CD4-positive, alpha-beta T cell treated with Interleukin-1 beta for 1 hour (primary cell): ENCODE measurements at places on chromosomes 11 and 22.

DNA sequence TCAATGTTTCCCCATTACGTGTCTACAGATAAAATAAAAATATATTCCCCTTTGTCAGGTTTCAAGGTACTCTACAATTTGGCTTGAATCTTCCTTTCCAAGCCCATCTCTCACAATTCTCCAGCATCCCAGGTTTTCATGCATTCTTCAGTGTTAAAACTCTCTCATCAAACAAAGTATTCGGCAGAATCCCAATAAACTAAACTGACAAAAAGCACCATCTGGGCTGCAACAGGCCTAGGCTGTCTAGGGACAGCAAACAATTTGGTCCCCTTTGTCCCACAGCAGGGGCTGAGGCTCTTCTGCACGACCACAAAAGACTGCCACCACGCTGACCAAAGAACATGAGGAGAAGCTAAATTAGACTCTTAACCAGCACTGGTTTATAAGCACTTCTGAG lies 159.4 kb downstream of the CADM1 start:
- DNase-seq = no peak

- no peak for DNase-seq
Observed at GRCh38 chr11:2260491-2261364, 9.7 kb downstream of the ASCL2 start.

DNA sequence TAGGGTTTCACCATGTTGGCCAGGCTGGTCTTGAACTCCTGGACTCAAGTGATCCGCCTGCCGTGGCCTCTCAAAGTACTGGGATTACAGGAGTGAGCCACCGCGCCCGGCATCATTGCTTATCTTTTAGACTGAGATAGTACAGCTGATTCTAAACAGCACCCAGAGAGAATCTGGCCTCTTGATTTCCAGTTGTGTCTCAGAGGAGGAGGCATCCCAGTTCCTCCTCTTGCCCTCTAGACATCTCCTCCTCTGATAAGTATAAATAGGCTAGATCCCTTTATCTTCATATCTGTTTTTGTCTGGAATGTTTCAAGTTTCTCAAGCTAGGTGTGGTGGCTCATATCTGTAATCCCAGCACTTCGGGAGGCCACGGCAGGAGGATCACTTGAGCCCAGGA lies 7.0 kb downstream of the MARK2 start:
- DNase-seq = no peak

- DNase-seq = no peak
Observed at GRCh38 chr11:69515271-69516245, 34.1 kb downstream of the LINC01488 start.

GRCh38 chr22:49470741-49471503 lies 356.8 kb downstream of the BRD1 start:
- DNase-seq = no peak

- no peak for DNase-seq
Observed at GRCh38 chr22:31578171-31578570, 81.8 kb downstream of the SFI1 start.

DNA sequence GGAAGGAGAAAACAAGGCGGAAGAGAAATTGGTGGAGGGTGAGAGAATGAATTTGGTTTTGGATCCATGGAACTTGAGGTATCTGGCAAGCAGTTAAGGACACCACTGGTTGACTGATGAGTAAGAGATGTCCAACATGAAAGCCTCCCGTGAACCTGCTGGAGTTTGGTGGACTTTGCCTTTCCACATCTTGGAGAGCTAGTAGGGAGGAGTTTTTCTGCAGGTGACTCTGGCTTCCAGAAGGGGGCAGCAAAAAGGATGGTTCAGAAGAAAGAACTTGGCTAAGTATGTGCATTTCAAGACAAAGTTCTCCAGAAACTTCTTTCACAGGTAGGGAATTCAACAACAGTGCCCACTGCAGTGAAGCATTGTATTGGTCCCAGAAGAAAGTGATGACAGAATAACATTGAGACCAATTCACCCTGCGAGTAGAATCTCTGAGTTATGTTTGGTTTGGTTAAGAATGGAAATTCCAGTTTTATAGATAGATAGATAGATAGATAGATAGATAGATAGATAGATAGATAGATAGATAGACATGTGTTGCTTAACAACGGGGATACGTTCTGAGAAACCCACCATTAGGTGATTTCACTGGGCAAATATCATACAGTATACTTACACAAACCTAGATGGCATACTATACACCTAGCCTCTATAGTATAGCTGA lies 28.5 kb downstream of the DCDC1 start:
- DNase-seq = no peak

GRCh38 chr11:116342148-116342547 lies 430.6 kb downstream of the BUD13 start:
- DNase-seq = no peak

- DNase-seq = no peak
Observed at GRCh38 chr11:75625991-75626888, 42.6 kb downstream of the MAP6 start.

DNA sequence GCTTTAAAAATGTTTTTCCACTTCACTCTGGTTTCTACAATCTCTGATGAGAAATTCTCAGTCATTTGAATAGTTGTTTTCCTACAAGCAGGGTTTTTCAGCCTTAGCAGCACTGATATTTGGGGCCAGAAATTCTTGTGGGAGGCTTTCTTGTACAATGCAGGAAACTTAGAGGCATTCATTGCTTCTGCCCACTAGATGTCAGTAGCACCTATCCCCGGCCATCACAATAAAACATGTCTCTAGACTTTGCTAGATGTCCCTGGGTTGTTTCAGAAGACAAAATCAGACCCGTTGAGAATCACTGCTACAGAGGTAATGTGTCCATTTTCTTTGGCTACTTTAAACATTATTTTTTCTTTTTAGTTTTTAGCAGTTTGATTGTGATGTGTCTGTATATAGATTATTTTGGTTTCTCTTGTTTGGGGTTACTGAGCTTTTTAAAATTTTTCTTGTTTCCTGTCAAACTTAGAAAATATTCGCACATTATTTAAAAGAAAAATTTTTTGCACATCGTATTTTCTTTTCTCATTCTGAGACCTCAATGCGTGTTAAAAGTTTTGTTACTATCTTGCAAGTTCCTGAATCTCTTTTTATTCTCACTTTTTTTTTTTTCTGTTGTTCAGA lies 60.8 kb upstream of the CCDC179 start:
- DNase-seq = no peak

- no peak for DNase-seq
Observed at GRCh38 chr11:134578807-134579723, 167.0 kb upstream of the B3GAT1 start.

DNA sequence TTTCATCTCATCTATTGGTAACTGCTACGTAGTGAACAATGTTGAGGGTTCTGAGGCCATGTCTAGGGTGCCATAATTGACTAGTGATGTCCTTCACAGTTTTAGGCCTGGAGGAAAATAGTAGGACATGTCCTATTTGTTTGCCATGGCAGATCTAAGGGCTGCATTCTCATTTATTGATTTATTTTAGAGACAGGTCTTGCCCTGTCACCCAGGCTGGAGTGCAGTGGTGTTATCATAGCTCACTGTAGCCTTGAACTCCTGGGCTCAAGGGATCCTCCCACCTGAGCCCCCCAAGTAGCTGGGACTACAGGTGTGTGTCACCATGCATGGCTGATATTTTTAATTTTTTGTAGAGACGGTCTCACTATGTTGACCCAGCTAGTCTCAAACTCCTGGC lies 5.2 kb downstream of the CEP164 start:
- no peak for DNase-seq

GRCh38 chr11:126739499-126740145 lies 260.9 kb downstream of the KIRREL3 start:
- no peak for DNase-seq

DNA sequence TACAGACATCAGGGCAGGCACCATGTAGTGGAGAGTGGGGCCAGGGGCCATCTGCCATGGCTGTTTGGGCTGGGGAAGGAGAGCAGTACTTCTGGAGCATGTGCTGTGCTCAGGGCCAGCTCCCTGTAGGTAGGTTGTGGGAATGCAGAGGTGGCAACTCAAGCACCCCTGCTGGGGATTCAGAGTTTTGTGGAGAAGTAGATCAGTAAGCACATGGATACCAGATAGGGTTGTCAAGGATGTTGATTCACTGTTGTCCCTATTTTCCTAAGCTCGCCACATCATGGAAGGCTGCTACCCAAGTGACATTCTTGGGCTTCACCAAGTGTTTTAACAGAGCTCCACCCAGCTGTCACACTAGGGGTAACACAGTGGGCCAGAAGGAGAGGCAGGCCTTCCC lies 67.2 kb downstream of the BMAL1 start:
- DNase-seq = no peak

- DNase-seq = peak; percentile 17
Observed at GRCh38 chr22:35540595-35541253, at the start of gene RASD2. TSS of gene RASD2 (plus strand) at chr22:35540831. CDS start at chr22:35546810, 5,979 bp downstream.

DNA sequence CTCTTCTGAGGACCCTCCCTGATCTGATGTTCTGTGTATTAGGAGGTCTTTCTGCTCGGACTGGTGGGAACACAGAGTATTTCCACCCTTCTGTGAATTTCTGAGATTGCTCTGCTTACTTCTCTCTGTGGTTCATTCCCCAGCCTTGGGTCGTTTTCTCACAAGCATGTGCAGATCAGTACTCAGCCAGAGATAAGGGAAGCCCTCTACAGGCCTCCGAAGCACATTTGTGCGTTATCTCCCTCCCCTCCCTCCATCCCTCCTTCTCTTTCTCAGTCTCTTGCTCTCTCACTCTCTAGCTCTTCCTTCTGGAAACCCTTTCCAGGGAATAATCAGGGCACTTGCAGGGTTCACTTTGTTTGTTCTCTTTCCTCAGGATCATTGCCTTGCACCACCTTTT lies 35.2 kb upstream of the TUB start:
- no peak for DNase-seq

GRCh38 chr22:26828311-26828710 lies 170.9 kb downstream of the MIAT start:
- DNase-seq = no peak

- DNase-seq = no peak
Observed at GRCh38 chr22:29587938-29588699, 7.2 kb upstream of the NIPSNAP1 start.

DNA sequence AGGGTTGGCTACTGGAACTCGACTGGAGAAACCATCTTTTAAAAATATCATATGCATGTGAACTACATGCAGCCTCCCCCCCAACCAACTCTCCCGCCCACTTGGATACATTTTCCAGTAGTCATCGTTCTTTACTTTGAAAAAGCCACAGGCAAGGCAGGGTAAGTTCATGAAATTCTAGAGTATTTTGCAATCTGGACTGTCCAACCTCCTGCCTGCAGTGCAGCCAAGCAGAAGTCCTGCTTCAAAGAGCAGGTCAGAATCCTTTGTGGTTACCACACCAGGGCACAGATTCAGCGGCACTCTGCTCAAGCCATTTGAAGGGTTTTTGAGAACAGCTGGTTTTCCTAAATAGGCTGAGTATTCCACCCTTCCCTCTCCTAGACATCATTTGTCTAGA lies 12.1 kb downstream of the ELF5 start:
- peak; percentile 3 for DNase-seq

DNA sequence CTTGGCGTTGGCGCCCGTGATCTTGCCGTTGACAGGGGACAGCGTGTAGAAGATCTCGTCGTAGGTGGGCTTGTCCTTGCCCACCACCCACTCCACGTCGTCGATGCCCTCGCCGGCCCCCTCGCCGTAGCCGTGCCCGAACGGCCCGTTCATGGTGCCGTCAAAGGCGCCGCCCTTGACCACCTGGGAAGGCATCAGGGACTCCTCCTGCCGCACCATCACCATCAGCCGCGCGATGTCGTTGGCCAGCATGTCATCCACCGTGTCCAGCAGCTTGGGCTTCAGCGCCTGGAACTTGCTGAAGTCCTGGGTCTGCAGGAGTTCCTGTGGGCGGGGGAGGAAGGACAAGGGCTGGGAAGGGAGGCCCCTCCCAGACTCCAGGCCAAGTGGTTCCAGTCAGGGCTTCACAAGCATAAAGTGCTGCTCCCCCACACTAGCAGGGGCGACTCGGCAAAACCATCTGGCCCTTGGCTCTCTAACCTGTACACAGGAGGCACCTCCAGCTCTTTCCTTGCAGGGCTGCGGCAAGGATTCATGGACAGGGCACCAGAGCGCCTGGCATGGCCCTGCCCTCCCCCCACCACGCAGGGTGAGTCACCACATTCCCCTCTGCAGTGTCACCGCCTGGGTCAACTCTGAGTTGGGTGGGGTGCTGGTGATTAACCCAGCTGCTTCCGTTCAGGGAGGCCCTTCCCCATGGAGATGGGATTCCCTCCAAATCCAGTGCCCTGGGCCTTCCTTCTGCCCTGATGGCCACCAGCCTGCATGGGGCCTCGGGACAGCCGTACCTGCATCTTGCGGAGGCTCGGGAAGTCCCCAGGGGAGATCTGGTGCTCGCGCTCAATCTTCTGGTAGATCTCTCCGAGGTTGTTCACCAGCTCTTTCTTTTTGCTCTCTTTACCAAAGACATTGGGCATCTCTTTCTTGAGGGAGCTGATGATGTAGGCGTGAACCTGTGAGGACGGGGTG lies 10.4 kb upstream of the CDC42BPG start:
- peak; percentile 76 for DNase-seq

GRCh38 chr11:19382131-19382611 lies 141.4 kb upstream of the E2F8 start:
- no peak for DNase-seq

DNA sequence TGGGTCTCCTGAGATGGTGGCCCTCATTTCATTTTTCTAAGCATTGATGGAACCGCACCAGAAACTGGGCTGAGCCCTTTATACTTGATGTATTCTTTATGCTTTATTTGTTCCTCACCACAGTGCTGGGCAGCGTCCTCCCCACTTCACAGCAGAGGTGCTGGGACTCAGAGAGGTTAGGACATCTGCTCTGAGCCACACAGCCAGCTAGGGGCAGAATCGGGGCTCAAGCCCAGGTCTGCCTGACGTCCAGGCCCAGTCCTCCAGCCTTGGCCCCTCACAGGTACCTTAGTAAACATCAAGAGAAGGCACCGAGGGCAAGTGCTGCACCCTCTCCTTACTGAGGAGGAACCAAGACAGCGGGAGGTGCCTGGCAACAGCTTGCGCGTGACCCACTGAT lies 20.2 kb upstream of the SHISAL1 start:
- DNase-seq = no peak

DNA sequence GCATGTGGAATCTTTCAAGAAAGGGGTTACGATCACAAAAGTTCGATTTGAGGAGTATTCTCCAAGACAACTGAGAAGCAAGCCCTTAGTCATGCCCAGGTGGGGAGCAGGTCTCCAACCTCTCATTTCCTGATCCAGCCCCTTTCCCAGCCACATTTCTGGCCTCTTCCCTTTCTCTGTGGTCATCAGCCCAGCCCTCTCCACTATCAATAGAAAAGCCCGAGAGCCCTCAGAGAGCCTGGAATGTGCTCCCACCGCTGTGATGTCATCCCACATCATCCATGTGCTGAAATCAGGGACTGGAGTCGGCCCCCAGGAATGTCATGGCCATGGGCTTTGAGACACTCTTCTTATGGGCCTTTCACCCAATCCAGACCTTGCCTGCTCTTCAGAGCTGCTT lies 62.6 kb downstream of the KCNJ1 start:
- no peak for DNase-seq

- peak; percentile 3 for DNase-seq
Observed at GRCh38 chr11:103601225-103601846, 435.1 kb upstream of the DDI1 start.
